T-helper 2 cell (primary cell): ENCODE measurements at places on chromosomes 4 and X.

DNA sequence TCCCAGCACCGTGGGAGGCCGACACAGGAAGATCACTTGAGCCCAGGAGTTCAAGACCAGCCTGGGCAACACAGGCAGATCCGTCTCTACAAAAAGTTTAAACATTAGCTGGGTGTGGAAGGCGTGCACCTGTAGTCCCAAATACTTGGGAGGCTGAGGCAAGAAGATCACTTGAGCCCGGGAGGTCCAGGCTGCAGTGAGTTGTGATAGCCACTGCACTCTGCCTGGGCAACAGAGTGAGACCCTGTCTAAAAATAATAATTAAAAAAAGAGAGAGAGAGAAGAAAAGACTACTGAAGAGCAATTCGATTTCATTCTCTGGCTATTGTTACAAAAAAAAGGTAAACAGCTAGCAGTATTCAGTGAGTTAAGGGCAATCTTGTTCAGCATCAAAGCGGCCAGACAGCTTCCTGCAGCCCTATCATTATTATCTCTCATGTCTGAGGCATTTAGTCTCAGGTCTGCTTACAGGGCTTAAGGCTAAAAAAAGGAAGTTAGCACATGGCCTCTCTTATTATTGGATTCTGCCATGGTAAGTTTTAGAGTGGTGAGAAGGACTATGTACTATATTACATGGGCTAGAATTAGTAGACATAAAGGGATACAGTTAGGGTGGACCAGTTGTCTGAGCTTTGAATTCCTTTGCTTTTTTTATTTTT is 37.9 kb downstream of the ARHGEF6 start:
- DNase-seq = no peak

DNA sequence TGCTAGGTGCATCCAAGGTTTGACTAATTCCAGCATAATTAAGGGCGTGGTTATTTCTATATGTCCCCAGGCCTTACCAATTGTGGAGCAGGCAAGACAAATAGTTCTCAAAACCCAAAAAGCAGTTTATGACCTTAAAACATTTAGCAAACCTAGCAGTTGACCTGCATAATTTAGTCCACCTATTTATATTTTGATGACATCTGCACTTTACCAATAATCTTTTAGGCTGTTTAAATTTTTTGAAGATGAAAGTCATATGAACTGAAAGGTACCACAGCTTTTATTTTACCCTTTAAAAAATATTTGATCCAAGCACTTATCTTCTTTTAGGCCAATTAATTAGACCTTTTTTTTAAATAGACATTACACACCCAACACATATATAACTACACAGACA is 9.8 kb upstream of the ASIC5 start:
- DNase-seq = no peak

GRCh38 chrX:54865208-54865607 is 55.4 kb upstream of the TRO start:
- no peak for DNase-seq

DNA sequence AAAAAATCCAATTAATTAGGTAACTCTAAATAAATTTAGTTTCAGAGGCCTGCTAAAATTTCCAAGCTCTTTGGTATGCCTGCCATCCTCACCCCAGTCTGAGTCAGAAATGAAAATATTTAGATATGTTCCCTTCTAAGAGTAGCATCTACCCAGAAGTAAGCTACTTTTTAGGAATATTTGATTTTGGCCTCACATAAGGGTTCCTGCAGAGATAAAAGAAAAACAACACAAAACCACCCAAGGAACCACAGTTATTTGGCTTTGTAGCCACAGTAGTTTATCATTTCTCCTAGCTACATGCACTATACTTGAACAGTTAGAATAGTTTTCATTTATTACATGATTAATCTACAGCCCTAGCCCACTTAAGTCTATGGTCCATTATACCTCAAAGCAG is 192.6 kb upstream of the FAM241A start:
- DNase-seq = no peak

GRCh38 chrX:2242326-2242725 is 258.4 kb downstream of the DHRSX start:
- DNase-seq = no peak

GRCh38 chrX:42247241-42247640 is 323.9 kb upstream of the CASK start:
- DNase-seq = no peak

GRCh38 chr4:3368841-3369760 is 72.7 kb upstream of the HGFAC start:
- no peak for DNase-seq

GRCh38 chrX:130330706-130331105 is 9.0 kb upstream of the SLC25A14 start:
- DNase-seq = no peak

DNA sequence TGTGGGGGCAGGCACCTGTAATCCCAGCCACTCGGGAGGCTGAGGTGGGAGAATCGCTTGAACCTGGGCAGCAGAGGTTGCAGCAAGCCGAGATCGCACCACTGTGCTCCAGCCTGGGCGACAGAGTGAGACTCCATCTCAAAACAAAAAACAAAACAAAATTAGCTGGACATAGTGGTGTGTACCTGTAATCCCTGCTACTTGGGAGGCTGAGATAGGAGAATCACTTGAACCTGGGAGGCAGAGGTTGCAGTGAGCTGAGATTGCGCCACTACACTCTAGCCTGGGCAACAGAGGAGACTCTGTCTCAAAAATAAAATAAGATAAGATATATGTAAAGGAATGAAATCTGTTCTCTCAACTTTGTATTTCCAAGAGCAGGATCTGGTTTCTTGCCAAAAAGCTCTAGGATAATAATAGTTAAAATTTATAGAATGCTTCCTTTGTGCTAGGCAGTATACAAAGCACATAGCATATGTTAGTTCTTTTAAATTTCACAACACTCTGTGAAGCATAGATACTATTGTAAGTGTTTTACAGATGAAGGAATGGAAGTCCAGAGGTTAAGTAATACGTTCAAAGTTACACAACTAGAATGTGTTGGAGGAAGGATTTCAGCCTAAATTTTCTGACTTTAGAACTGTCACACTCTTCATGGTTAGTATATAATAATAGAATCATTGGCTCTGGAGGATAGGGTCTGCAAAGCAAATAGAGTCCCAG is 10.3 kb downstream of the MRPL1 start:
- no peak for DNase-seq

- DNase-seq = no peak
These were observed 93.1 kb downstream of the PDLIM5 start for GRCh38 chr4:94544811-94545210.

GRCh38 chr4:110514889-110515479 is 39.0 kb downstream of the ENPEP start:
- no peak for DNase-seq

GRCh38 chr4:180840142-180840541 is 1403.1 kb upstream of the TENM3 start:
- DNase-seq = no peak

DNA sequence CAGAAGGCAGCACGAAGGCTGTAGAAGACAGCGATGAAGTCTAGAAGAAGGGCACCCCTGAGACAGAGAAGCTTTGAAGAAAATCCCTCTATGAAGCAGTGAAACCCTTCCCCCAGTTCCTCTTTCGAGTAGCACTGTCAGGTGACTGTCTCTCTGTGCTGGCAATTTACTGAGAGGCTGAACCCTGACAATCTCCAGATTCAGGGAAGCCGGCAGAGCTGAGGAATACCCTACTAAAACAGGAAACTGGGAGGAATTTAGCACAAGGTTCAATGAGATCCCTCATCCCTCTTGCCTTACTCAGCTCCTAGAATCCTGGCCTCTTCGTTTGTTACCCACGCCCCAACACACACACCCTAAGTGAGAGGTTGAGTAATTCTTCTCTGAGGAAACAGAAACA is 239.7 kb upstream of the NOCT start:
- no peak for DNase-seq

GRCh38 chrX:13487731-13488505 is 81.5 kb upstream of the EGFL6 start:
- peak; percentile 2 for DNase-seq

DNA sequence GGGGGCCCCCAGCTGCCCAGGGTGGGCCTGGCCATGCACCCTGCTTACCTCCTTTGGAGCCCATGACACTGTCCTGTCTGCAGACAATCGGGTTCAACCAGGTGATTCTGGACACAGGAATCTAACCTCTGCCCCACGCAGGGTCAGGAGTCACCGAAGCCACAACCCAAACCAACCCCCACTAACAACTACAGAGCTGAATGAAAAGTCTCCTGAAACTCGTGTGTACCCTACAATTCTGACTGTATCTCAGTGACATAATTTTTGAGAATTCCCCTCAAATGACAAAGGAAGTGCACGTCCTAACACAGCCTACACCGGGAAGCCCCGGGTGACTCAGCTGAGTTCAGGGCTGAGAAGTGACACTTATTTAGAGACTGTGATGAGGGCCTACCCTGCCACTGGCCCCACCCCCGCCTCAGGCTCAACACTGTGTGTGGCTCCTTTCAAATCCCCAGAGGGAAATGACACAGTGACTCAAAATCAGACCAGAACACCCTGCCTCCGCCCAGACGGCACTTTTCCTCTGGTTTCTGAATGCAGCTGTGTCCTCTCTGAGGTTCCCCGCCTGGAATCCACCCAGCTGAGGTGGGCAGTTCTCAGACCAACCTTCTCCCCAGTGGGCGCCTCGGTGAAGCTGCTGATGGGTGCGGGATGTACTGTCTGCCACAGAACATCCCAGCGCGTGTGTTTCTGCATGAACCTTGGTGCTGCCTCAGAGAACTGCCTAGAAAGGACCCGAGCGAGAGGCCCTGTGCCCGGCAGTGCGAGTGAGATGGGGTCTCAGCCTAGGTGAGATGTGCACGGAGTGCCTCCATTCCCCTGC is 9.9 kb downstream of the TNIP2 start:
- peak; percentile 92 for DNase-seq

DNA sequence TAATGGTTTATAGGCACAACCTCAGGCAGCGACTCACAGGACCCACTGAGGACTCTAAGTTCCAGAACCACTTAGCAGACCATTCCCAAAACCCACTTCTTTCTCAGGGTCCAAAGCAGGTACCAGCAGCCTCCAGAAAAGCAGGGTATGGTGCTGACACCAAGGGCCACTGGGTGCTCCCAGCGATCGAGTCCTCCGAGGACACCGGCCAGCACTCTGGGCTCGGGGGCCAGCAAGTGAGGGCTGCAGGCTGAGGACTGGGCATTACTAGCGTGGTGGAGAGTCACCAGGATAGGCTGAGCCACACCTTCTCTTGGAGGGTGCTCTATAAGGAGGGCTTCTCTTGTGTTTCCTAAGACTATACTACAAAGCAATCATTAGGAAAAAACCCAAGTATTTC is 19.3 kb downstream of the LETM1 start:
- no peak for DNase-seq

DNA sequence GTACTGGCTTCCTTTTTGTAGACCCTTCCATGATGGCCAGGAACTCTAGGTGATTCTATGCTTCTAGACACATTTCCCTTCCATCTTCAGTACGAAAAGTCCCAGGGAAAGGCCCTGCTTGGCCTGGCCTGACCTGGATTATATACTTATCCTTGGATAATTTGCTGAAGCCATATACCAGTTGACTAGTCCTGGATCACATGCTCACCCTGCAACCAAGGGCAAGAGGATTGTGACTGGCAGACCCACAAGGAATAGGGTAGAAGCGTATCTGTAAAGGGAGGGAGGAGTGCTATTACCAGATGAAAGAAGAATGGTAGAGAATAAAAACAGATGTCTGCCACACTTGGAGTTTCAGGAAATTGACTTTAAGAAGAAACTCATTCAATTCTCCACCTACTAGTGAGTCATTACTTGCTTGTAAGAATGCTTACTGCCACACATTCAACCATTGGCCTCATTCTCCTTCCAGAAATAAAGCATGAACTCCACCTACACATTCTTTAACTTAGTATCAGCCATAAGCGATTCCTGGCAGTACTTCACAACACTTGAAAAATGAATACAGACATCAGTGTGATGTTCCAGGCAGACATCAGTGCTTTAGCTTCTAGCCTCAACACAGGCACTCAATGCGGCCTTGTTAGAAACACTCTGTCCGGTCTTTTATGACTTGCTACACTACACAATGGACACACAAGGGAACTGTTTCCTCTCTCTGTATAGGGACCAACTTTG is 141.8 kb downstream of the CBR4 start:
- no peak for DNase-seq

- DNase-seq = no peak
These were observed 115.4 kb upstream of the ESX1 start for GRCh38 chrX:104370089-104370488.

DNA sequence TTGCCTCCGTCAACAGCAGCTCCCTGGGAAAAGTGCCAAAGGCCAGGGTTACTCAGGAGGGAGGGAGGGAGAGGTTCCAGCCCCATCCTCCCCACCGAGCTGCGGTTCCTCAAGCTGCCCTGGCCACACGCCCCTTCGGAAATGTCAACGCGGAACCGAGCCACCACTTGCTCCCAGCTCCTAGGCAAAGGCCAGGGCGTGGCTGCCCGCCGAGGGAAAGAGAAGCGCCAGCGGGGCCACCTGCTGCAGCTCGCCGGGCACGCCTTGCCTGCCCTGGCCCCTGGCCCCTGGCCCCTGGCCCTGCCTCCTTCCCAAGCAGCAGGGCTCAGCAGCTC is 15.3 kb downstream of the SLC6A8 start:
- no peak for DNase-seq

DNA sequence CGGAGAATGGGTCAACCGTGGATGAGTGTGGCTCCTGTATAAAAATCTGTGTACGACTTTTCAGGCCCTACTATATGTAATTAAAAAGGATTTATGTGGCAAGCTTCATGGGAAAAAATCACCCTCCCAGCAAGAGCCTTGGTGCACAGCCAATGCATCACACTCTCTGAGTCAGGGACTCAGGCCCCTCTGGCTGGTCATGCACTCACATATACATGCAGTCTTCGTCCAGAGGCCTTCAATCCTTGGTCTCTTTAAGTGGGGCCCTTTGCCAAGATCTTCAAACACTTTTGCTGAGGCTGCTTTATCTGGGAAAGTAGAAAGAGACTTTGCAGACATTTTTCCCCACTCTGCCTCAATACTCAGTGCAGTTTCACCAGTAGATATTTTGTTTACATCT is 311.4 kb upstream of the FSTL5 start:
- DNase-seq = no peak

DNA sequence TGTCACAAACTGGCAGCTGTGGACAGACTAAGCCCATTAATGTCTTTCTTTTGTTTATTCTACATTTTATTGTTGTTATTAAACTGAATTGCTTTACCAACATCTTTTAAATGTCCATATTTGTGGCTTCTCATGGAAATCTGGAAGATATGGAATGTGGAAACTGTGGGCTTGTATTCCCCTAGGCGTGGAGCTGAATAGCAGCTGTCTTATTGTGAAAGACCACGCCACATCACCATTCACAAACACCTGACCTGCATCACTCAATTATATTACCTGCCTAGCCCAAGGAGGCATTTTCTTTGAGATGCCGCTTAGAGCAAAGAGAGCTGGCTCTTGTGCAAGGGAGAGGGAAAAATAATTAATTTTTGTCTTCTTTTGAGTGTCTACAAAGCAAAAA is 96.9 kb upstream of the GPRIN3 start:
- DNase-seq = no peak

DNA sequence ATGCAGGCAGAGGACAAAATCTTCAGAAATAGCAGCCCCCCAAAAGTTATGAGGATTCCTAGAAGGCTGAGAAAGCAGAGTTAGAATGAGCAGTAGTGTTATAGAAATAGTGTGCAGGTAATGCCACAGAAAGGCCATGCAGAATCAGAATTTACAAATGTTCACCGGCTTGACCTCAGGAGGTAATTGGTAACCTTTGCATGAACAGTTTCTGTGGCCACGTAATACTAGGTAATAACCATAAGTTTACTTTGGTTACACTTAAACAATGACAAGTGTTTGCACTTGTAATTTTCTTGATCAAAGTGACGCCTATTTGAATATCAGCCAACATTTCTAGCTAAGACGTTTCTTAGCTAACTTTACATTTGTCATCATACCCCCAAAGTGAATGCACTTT is 393.6 kb downstream of the GPAT3 start:
- DNase-seq = no peak

GRCh38 chr4:55617587-55618197 is 18.4 kb downstream of the NMU start:
- no peak for DNase-seq
